ENCODE measurements at places on chromosomes 12 and 14.
A peak's percentile ranks its signal among the peaks of the same experiment; 100 is the strongest.

GRCh38 chr12:82886671-82887340 is 200.1 kb downstream of the TMTC2 start:
- DNase-seq: no peak

GRCh38 chr12:79886917-79887519 is 47.9 kb downstream of the PPP1R12A start:
- DNase-seq: peak; percentile 67

GRCh38 chr12:71578694-71579258 is 84.9 kb downstream of the ZFC3H1 start:
- DNase-seq: no peak

GRCh38 chr14:33726685-33727084 is 224.2 kb downstream of the EGLN3 start:
- peak; percentile 22 for DNase-seq

DNA sequence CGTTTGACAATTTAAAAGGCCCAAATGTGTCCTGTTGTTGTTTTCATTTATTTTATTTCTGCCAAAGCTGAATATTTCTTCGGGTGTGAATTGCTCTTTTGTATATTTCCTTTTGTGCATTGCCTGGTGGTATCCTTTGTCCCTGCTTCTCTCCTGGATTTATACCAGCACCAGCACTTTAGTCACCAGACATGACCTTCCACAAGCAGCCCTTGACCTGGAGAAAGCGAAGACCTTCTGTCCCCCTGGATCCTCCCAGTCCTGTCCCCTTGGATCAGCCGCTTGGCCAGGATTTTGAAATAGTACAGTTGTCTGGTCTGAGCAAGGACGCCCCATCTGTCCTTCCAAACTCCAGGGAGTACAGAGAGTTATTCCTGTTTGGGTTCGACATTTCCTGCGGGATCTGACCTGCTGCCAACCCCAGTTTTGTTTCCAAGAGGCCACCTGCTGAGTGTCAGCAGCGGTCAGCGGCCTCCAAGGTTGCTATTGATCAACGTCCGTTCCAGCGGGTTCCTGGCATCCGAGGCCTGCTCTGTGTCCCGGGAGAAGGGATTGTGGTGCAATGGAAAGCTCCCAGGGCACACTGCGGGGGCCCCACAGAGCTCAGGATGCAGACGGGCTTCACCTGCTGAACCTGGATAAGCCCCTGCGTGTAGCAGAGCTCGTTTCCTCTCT is 45.1 kb upstream of the CHGA start:
- DNase-seq: no peak

GRCh38 chr12:112843287-112843686 is 51.7 kb downstream of the RPH3A start:
- DNase-seq: peak; percentile 48

- DNase-seq: no peak
Observed at GRCh38 chr12:5191803-5192538, 148.3 kb downstream of the KCNA5 start.

DNA sequence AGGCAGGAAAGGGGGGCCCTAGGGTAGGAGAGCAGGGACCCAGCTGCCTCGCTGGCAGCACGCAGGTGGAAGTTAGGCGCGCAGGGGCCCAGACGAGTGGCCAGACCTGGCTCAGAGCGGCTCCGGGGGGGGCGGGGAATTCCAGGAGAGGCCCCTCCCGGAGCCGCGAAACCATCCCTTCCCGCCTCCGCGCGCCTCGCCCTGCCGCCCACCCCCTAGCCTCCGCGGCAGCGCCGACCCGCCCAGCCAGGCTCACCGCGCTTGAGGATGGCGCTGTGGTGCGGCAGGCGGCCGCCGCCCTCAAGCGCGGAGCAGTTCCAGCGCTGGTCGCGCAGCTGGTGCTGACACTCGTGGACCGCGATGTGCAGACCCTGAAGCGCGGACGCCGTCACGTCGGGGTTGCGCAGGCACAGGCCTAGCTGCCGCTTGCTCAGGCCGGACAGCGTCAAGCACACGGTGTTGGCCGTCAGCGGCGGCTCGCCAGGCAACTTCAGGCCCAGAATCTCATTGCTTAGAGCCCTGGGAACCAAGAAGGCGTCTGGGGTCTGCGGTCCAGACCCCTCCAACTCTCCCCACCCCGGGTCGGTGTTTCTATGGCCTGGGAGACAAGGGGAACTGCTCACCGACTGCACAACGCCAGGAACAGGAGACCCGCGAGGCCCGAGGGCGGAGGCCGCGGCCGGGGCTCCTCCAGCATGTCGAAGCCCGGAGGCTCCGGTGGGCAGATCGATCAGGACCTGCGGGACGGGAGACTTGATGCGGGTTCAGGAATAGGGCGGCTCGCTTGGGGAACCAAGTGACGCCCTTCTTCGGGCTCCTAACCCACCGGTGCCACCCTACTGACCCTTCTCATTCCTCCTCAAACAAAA is 1.5 kb downstream of the WNT10B start:
- no peak for DNase-seq

DNA sequence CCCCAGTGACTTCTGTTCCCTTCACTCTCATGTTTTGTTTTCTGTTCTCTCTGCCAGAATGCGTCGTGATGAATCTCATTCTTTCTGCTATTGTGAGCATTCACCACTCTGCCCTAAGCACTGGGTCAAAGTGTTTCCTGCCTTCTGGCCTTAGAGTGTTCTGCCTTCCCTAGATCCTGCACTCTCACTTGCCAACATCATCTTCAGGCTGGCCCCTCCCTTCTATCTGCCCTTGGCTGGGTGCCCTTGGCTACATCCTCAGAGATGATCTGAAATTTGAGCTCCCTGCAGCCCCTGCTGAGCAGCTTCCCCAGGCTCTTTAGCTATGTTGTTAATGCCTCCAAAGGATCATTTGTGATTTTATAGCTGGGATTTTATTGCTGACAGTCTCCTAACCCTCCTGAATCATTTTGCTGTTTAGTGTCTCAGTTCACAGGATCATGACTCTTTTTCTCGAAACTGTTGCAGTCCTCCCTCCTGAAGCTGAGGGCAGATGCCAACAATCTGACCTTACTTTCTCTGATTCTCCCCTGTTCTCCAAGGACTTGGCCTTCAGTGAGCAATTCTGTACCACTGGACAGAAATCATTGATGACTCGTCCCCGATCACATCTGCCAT is 4.5 kb downstream of the DHRS2 start:
- peak; percentile 91 for DNase-seq

- DNase-seq: no peak
Observed at GRCh38 chr12:113135178-113136127, at the start of gene RASAL1. TSS of gene RASAL1 (minus strand) at chr12:113135761. CDS start at chr12:113135462, 299 bp downstream.

DNA sequence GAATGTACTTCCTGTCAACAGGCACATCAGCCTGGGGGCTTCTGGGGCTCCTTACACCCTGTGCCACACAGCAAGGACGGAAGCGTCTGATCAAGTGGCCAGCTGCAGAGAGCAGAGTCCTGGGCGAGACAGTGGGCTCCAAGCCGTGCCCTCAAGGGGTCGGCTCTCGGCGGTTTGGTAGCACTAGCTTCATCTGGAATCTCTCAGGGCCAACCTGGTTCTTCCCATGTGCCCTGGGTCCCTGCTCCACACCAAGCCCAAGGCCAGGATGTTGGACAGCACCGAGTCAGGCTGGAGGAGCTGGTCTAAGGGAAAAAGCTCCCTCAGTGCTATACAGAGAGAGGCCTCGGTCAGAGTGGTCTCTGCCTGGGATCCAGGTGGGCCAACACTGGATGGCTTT is 20.5 kb downstream of the DIO3 start:
- no peak for DNase-seq
